ENCODE measurements at places on chromosomes 2 and 18. TPM values are rescaled to one million over a fixed set of nuclear protein-coding genes. Genes with fewer than 3 reads are reported as not detected.

- no peaks in the 10 kb centered on the region for H3K36me3 ChIP-seq
- no peak for DNase-seq
- no peak overlapping the region for H3K27ac ChIP-seq
Observed at GRCh38 chr18:59455728-59456276, 96.7 kb upstream of the LMAN1 start.

GRCh38 chr2:215652388-215652787 lies 216.5 kb upstream of the FN1 start:
- H3K36me3 ChIP-seq = no peaks in the 10 kb centered on the region
- no peak overlapping the region for H3K27ac ChIP-seq
- no peak overlapping the region for H3K4me3 ChIP-seq
- DNase-seq = no peak
- H3K27me3 ChIP-seq = no peaks in the 10 kb centered on the region

- no peak for DNase-seq
- no peaks in the 10 kb centered on the region for H3K36me3 ChIP-seq
Observed at GRCh38 chr2:163665051-163665450, 70.8 kb downstream of the FIGN start.

DNA sequence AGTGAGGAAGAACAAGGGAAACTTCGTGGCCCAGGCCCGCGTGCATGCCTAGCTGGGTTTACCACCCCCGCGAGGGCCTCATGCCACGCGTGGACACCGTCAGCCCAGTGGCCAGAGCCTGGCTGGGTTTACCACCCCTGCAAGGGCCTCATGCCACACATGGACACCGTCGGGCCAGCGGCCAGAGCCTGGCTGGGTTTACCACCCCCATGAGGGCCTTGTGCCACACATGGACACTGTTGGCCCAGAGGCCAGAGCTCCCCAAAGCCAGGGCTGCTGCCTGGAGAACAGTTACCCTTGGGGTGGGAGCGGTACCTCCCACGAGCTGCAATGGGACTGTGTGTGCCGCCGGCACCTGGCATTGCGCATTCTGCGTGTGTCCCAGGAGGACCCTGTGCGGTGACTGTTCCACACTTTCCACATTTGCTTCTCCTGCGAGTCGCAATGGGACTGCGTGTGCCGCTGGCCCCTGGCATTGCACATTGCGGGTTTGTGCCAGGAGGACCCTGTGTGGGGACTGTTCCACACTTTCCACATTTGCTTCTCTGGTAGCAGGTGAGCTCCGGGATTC lies 105.6 kb upstream of the CTDP1 start:
- no peaks in the 10 kb centered on the region for H3K36me3 ChIP-seq
- H3K27me3 ChIP-seq = no peaks in the 10 kb centered on the region
- H3K27ac ChIP-seq = no peak overlapping the region
- H3K4me1 ChIP-seq = no peaks in the 10 kb centered on the region

The IL37 gene
- not detected for total RNA-seq

Data from cardiac muscle cell (in vitro differentiated cells and primary cell).